ENCODE measurements at places on chromosomes 6 and 20.

GRCh38 chr20:48195121-48195870, 410.0 kb upstream of the SULF2 start:
- no peak for DNase-seq

- no peak for DNase-seq
Observed at GRCh38 chr6:28653876-28654275, 128.2 kb downstream of the GPX5 start.

GRCh38 chr6:139265512-139266190, 26.1 kb downstream of the TXLNB start:
- no peak for DNase-seq

DNA sequence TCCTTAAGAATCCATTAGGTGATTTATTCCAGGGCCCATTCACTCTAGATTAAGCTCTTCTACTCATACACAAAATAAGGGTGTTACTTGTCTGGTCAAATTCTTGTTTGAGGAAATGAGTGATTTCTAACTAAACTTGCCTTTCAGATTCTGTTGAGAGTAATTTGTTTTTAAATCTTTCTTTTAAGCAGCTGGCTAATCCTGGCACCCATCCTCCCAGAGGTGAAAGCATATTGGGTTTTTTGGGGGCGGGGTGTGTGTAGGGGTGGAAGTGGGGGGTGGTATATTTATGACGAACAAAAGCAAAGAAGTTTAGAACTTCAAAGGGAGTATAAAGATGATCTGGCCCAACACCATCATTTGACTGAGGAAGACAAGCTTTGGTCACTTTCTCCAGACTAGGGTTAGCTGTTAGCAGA, 94.7 kb downstream of the RTN4IP1 start:
- DNase-seq = no peak

DNA sequence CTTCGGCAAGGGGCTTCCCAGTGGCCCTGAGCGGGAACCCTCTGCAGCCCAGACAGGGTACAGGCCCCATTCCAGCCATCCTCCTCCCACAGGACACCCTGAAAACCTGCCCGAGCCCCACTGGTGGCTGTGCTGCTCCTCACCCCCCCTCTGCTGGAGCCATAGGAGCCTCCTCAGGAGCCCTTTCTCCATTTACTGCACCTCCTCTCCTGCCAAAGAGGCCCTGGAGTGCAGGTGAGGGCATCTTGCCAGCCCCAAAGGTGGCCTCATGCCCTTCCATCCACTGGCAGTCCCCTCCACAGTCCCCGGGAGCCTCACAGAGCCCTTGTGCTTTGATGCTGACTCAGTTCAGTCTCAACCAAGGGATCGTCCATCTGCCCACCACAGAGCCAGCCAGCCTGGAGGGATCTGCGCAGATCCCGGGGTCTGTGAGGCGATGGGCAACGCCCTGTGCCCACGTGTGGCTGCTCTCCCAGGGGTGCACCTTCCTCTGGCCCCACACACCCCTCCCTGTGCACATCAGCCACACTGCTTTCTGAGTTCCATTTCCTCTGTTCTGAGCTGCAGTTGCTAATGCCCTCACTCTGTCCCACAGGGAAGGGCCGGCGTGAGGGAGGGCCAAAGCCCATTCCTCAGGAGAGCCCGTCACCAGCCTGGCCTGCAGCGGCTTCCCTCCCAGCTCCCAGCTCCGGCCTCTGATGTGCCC, 228.5 kb downstream of the DLL1 start:
- no peak for DNase-seq

DNA sequence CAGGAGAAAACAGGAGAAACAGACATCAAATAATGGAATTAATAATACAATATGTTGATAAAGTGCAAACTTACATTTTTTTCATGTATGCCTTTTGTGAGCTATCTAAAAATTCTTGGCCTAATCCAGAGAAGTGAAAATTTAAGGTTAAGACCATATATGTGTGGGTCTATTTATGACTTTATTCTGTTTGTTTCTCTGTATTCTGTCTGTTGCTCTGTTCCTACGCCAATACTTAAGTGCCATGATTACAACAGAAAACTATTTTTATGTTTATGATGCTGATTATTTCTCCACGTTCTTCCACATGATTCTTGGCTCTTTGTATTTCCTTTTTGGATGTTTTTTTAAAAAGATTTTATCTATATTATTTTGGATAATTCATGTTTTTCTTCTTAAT, 109.6 kb upstream of the MAP3K4 start:
- DNase-seq = no peak

DNA sequence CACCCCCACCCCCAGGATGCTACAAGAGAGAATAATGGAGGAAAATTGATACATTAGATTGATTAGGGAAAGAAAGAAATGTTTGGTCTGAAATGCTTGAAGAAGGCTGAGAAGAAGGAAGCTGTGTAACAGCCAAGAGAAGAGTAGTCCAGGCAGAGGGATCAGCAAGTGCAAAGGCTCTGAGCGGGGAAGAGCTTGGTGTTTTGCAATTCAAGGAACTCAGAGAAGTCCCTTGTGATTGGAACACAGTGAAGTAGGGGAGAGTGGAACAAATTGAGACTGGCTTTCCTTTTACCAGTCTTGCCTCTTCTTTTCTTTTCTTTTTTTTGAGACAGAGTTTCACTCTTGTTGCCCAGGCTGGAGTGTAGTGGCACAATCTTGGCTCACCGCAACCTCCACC, 76.6 kb upstream of the CHD6 start:
- DNase-seq = no peak

GRCh38 chr6:130547723-130548122, 181.9 kb downstream of the TMEM200A start:
- no peak for DNase-seq

DNA sequence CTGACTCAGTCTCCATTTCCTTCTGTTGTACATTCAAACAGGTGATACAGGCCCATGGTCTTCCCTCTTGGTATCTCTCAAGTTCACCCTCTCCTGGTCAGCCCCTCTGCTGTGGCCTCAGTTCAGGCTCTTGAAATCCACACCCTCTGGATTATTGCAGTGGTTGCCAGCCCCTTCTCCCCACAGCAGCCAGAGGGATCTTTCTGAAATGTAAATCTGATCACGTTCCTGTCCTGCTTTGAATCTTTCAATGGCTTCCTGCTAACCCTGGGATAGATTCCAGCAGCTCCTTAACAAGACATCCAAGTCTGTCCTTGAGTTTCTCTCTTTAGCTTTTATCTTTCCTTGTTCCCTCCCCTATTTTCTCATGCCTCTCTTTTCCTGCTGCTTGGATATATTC, 22.2 kb downstream of the CHMP4B start:
- DNase-seq = no peak

DNA sequence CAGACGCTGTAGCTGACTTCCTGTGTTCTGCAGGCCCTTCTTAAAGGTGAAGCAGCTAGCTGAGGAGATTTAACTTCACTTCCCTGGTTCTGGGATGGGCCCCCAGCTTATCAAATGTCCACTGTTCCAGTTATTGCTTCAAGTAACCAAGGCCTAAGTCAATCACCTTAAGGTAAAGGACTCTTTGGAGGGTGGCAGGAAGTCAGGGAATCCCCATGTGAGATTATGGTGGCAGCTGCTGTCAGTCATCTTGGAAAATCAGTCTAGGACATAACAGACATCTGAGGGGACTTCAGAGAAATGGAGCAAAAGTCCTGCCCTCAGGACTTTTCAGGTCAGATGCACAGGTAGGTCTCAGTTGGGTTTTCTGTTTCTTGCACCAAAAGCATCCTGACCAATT, 3.8 kb downstream of the ELOVL5 start:
- DNase-seq = no peak

All from KBM-7 (cell line).